ENCODE measurements at places on chromosomes 4 and X.

GRCh38 chr4:121227341-121227792, 63.2 kb upstream of the TNIP3 start:
- no peak for DNase-seq

DNA sequence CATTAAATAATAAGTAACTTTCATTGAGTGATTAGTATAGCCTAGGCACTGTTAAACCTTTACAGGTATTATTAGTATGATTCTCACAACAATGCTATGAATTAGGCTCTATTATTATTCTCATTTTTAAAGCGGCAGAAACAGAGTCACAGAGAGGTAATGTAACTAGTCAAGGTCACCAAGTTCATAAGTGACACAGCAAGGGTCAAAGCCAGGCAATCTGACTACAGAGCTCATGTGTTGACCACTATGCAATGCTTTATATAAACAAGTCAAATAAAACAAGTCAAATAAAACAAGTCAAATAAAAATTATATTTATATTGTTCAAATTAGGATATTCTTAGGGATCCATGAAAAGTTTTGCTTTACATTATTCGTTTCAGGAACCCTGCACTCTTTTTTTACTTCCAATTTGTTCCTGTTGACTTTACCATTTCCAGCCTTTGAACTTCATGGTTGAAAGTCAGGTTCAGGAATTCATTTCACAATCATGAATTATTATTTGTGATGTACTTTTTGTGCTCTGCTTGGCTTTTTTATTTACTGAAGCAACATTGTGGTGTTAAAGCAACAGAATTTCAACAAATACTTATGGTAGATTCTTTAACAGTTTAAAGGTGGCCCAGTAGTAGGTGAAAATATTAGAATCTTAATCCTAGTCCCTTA, 18.0 kb upstream of the ZC4H2 start:
- DNase-seq = no peak

DNA sequence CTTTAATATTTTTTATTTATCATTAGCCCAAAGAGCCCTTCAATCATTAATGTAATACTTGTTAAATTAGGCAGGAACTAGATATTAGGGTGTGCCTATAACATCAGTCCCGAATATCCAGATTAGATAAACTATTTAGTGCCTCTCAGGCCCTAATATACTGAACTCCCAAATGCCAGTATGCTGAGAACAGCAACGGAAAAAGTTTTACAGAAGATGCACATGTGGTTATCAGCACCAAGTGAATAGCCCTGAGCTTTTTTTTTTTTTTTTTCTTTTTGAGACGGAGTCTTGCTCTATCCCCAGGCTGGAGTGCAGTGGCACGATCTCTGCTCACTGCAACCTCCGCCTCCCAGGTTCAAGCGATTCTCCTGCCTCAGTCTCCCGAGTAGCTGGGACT, 13.0 kb upstream of the ELF2 start:
- no peak for DNase-seq

- DNase-seq = no peak
Observed at GRCh38 chrX:650811-651210, 20.2 kb downstream of the SHOX start.
